ENCODE measurements at places on chromosomes 2 and 18. TPM values are rescaled to one million over a fixed set of nuclear protein-coding genes. Genes with fewer than 3 reads are reported as not detected.

Gene MFF
- total RNA-seq, result 67.1 TPM

Gene UGT1A4
- not detected for total RNA-seq

DNA sequence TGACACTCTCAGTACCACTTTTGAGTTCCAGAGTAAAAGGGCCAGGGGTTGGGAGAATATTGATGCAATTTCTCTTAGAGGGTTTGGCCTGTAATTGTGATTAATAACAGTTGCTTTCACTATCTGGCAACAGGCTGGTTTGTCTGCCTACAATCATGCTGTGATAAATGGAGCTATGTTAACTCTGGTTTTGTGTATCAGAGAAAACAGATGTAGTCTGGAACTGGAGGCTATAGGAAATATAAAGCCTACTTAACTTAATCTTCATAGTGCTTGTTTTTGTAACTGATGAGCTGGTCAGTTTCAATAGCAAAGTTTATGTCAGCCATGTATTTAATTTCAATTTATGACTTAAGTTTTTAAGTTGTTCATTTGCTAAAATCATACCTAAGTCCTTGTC lies 138.0 kb downstream of the AGPS start:
- DNase-seq, result no peak

Gene HYCC2
- total RNA-seq, result 36.9 TPM

DNA sequence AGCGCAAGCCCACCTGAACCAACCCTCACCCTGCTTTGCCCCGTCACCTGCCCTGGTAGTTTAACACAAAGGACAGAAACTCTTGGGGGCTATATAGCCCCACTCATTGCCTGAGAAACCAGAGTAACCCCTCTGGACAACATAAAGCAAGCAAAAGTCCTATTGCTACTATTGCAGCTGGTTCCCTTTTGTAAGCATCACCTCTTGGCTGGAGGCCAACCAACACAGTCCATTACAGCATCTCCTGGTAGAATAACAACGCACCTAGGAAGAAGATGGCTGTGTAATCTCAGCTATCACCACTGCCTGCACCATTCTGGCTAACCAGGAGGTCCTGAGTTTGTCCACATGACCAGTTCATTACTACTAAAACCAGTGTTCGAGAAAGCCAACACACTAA lies 36.4 kb downstream of the FLACC1 start:
- no peak for DNase-seq

Gene SCN2A
- 0.36 TPM for total RNA-seq

Gene PIKFYVE
- total RNA-seq, result 37.4 TPM

Gene TSHZ1
- 11.6 TPM for total RNA-seq

All from omental fat pad (tissue), 4 donors.